ENCODE measurements at places on chromosomes 13 and 19. TPM values are rescaled to one million over a fixed set of nuclear protein-coding genes. Genes with fewer than 3 reads are reported as not detected.

The SCAF1 gene
- 31.0 TPM for total RNA-seq

The DOCK9 gene
- 97.3 TPM for total RNA-seq

The FREM2 gene
- total RNA-seq: 0.40 TPM

The LGALS14 gene
- not detected for total RNA-seq

The PCSK4 gene
- total RNA-seq: 1.2 TPM

The KLK11 gene
- 209 TPM for total RNA-seq

The ZNF835 gene
- total RNA-seq: 0.04 TPM

The C1QTNF9 gene
- not detected for total RNA-seq

The FBL gene
- total RNA-seq: 294 TPM

The METTL21C gene
- not detected for total RNA-seq

The PRR22 gene
- 1.8 TPM for total RNA-seq

The LILRB5 gene
- total RNA-seq: 0.32 TPM

The ZNF100 gene
- 3.5 TPM for total RNA-seq

The FGF21 gene
- not detected for total RNA-seq

The RAVER1 gene
- 19.6 TPM for total RNA-seq

The ABCC4 gene
- 4.4 TPM for total RNA-seq

The PLPP2 gene
- total RNA-seq: 12.3 TPM

The TTYH1 gene
- 0.44 TPM for total RNA-seq

The RTBDN gene
- total RNA-seq: not detected

The GIPR gene
- total RNA-seq: 0.16 TPM

The TIMM13 gene
- 106 TPM for total RNA-seq

The DOCK6 gene
- 49.1 TPM for total RNA-seq

The ONECUT3 gene
- not detected for total RNA-seq

The ZNF121 gene
- total RNA-seq: 28.0 TPM

The OR7D2 gene
- not detected for total RNA-seq

The FAM124A gene
- 0.72 TPM for total RNA-seq

The SNRPD2 gene
- total RNA-seq: 387 TPM
